HTR-8/SVneo (cell line): ENCODE measurements at places on chromosomes 2 and 18.

GRCh38 chr18:42025974-42026625 is 71.1 kb downstream of the PIK3C3 start:
- DNase-seq = no peak

- no peak for DNase-seq
Measured at GRCh38 chr2:128292599-128293425, 25.9 kb downstream of the HS6ST1 start.

GRCh38 chr18:37578886-37579513 is 13.4 kb upstream of the CELF4 start:
- DNase-seq = no peak

DNA sequence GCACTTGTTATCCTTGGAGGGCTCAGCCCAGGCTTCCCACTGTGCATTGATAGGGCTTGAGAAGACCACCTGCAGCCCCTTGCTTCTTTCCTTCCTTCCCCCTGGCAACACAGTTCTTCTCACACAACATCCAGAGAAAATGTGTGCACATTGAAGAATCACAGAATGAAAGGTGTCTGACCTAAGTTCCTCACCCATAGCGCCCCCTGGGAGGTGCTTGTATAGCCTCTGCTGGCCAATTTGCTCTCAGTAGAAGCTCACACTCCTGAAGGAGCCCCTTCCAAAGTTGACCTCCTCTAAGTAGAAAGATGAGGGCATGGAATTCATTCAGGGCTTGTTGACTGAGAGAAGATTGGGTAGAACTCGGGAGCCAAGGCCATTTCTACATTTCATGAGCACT is 758.4 kb upstream of the KLHL29 start:
- no peak for DNase-seq

DNA sequence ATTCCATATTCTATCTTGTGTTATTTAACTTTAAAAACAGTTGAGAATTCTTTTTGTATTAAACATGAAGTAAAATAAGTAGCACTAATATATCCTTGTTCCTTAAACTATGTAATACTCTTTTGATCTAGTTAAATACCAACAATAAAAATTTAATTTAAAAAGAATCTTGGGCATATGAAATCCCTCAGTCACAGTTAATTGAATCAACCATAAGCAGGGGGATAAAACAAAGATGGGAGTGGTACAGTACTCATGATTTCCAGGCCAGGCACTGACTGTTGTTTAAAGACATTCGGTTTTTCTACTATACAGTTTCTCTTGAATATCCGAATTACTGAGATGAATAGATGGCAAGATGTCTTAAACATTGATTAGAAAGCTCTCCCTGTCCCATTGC is 99.5 kb downstream of the TAF4B start:
- no peak for DNase-seq

DNA sequence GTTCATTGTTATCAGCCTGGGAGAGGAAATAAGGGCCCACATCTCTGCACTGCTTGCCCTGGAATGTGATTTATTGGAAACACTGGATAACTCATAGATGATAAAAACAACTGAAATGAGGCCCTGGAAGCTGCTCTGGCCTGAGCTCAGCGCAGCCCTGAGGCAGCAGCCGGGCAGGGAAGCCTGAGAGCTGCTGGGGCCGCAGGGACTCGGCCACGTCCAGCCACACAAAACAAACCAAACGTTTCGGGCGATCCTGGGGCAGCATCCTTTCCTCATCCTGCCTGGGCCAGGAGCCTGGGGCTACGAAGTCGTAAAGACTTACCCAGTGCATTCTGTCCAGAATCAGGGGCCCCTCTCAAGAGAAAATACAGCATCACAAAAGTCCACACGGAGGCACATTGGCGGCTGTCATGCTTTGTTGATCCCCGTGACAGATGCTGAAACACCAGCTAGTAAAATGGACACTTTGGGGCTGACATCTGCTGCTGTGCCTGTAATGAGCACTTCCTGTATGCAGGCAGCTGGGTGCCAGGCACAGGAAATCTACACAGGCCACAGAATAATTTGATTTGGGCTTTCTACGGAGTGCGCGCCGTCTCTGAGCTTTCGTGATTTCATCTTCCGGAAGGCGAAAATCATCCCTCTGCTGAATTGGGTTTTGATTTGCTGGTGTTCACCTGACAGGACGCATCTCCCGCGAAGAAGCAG is 250.6 kb downstream of the EIPR1 start:
- DNase-seq = no peak

DNA sequence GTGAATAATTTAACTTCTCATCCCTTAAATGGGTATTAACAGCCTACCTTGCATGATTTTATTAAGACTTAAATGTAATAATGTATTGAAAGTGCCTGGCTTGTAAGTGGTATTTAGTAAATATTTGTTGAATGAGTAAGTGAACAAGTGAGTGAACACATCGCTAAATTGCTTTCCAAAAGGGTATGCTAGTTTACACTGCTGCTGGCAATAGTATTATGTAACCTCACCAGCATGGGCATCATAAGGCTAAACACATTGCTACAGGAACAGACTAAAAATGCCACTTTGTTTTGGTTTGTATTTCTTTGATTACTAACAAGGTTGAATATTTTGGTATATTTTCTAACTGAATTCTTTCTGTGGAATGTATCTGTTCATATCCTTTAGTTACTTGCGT is 9.8 kb downstream of the WDR43 start:
- DNase-seq = no peak

GRCh38 chr2:122451040-122451439 is 695.6 kb downstream of the TSN start:
- no peak for DNase-seq

DNA sequence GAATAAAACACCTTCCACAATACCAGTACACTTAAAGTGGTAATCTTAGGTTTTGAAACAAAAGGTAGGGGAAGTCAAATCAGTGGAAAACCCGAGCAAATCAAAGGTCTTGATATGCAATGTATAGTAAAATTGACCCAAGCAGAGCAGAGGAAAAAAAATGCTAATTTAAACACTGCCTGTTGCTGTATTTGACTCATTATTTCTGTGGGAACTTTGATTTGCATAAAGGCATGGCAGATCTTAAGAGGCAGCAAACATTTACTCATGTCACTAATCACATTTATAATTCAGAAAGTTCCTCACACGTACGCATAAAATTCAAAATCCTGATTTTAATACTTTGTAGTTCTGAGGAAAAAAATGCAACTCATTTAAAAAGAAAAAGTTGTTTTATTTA is 64.4 kb downstream of the IKZF2 start:
- no peak for DNase-seq
